ENCODE measurements at places on chromosomes 16 and 17.

DNA sequence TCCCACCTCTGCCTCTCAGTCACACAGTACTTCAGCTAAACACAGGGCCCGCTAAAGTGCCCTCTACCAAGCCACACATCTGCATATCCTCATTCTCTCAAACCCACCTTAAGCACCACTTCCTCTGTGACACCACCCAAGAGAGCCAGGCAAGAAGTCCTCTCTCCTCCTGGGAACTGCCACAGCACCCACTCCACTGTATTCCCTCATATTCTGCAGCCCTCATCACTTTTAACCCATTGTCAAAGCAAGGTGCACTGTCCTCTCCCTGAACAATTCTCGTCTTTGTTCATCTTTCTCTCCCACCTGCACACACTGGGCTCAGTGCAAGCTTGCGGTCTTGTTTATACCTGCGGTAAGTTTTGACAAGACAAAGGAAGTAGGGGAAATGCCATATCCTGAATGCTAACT is 13.6 kb downstream of the CHD9 start:
- DNase-seq = no peak

DNA sequence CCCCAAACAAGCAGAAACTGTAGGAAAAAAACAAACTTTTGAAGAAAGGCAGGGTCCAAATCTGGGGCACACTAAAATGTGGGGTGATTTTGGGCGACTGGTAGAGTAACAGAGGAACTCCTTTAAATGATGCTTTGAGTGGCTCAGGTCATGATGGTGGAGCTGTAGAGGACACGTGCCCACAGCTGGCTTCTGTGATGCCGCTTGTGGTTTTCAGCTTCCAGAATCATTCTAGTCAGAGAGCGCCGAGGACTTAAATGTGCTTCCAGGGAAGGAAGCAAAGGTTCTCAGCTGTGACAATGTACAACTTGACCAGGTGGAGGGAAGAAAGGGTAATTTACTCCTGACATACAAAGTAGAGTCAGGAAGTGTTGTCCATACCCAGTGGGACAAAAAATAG is 162.4 kb downstream of the LGALS9B start:
- DNase-seq = no peak

- no peak for DNase-seq
Measured at GRCh38 chr17:61492759-61493526, 40.7 kb downstream of the TBX4 start.

DNA sequence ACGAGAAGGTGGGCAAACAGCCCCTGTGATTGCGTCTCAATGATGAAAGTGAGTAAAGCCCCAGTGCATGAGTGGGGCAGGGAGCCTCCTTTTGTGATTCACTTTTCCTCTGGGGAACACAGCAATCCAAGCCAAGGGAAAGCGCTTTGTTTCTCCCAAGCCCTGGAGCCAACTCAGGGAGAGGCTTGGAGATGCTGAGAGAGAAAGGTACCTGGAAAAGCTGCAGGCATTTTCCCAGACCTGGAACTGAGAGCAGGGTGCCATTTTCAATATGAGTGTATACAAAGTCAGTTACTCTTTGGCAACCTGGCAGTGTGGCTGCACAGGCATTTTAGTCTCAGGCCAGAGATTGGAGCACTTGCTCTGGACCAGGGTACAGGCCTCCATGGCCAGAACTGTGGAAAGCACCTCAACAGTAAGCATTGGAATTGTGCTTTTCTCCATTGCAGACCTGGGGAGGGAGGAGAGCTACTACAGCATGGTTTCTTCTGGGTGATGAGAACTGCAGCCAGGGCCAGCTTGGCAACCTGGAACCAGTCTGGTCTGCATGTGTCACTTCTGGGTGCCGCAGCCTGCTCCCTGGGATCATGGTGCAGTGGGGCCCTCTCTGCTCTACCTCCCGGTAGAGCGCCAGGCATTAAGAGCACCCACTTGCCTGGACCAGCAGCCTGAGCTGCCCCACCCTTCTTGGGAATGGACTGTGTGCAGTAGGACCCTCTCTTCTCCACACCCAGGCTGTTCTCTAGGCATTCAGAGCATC is 89.0 kb upstream of the CDH5 start:
- no peak for DNase-seq

DNA sequence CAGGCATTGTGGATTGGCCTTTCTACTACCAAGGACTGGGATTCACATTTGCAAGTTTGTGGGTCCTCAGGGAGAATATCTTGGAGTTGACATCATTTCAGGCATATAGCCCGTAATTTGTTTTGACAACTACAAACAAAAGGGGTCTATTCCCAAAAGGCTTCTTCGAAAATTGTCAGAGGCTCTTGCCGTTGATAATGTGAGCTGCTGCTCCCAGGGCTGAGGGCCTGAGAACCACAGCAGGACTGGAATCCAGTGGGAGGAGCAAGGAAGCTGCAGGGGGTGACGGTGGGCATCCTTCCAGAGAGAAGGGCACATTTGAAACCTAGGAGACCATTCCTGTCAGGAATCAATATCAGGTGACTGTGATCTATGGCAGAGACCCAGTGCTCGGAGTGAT is 761.6 kb upstream of the RBFOX1 start:
- DNase-seq = no peak

Measured in fibroblast of lung (primary cell).